K562 (cell line): ENCODE measurements at places on chromosomes 1 and 21. TPM values are rescaled to one million over a fixed set of nuclear protein-coding genes. Genes with fewer than 3 reads are reported as not detected.
A peak's percentile ranks its signal among the peaks of the same experiment; 100 is the strongest.

Gene ACTL8
- total RNA-seq = 2.1 and 2.7 TPM in 2 replicates

DNA sequence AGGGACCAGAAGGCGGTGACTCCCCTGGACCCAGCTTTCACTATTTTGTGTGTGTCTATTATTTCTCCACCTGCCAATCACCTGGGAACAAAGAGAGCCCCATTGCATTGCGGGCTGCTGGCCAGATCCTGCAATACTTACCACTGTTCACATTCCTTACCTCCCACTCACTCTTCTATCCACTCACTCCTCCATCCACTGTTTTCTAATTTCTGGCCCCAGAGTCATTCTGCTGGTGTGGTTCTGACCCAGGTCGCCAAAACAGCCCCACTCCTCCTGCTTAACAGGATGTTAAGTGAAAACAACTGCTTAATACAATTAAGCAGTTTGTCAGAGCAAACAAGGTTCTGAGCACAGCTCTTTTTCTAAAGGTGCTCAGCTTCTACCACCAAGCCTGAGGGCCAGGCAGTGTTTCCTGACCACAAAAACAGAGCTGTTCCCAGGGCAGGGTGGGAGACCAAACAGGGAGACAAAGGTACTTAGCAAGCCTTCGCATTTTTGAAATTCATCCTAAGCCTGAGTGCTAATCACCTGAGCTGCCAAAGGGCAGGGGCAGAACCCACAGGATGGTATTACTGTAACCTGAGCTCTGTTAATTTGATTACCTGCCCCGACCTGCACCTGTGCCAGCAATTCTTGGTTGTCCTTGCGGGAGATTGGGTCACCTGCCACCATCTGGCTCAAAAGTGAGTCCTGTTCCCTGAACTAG is 38.5 kb upstream of the EFCAB14 start:
- no peaks in the 10 kb centered on the region for H3K36me3 ChIP-seq
- H3K4me1 ChIP-seq = no peaks in the 10 kb centered on the region
- H3K4me3 ChIP-seq = no peak overlapping the region
- DNase-seq = no peak
- H3K27ac ChIP-seq = no peak overlapping the region

DNA sequence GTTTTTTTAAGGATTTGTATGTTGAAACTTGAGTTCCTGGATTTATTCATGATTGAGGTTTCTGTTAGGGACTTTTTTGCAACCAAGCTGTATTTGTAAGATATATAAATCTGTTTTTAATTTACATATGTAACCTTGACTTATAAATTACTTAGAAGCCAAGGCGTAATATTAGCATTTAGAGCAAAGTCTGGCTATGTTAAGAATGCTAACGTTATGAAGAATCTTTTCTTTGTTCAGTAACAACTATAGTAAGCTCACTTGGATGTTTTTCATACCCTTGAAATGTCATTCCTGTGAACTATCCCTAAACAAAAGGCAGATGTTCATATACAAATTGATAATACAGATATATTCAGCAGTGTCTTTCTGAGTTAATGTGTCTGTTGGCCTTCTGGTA is 155.3 kb downstream of the MAGI3 start:
- no peaks in the 10 kb centered on the region; the same call in 2 of the 3 replicates for H3K4me1 ChIP-seq
- H3K27me3 ChIP-seq = no peaks in the 10 kb centered on the region
- no peak overlapping the region for H3K27ac ChIP-seq
- H3K36me3 ChIP-seq = no peaks in the 10 kb centered on the region
- DNase-seq = no peak
- H3K4me3 ChIP-seq = no peak overlapping the region

DNA sequence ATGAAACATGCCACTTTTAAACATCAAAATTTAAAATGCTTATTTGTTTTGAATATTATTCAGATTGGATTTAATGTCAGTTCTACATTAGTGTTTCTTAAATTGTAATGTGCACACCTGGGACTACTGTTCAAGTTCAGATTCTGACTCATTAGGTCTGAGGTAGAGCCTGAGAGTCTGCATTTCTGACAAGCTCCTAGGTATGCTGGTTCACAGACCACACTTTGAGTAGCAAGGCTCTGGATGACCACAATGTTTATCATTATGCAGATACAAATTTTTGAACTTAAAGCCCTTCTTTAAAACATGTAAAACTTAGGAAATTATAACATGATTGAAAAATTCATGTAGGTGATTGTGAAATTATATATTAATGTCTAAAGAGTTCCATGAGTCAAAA is 40.2 kb downstream of the TTLL7 start:
- no peaks in the 10 kb centered on the region for H3K27me3 ChIP-seq
- DNase-seq = no peak
- no peaks in the 10 kb centered on the region for H3K36me3 ChIP-seq
- H3K4me1 ChIP-seq = no peaks in the 10 kb centered on the region

- H3K4me3 ChIP-seq = no peak overlapping the region
- peaks cover 21% of the 10 kb centered on the region for H3K36me3 ChIP-seq
- peak overlapping the region; percentile 12; the same call in 2 of the 3 replicates for H3K27ac ChIP-seq
Measured at GRCh38 chr1:207862241-207862787, 48.6 kb downstream of the CD34 start.

GRCh38 chr1:218068241-218068640 is 216.9 kb upstream of the RRP15 start:
- H3K27ac ChIP-seq = no peak overlapping the region
- no peaks in the 10 kb centered on the region for H3K4me1 ChIP-seq
- H3K4me3 ChIP-seq = no peak overlapping the region
- no peaks in the 10 kb centered on the region for H3K36me3 ChIP-seq
- DNase-seq = no peak

GRCh38 chr1:166840309-166841274 is 1.3 kb downstream of the POGK start:
- H3K27ac ChIP-seq = peak overlapping the region; percentile 51
- H3K36me3 ChIP-seq = peaks cover 49% of the 10 kb centered on the region
- H3K27me3 ChIP-seq = no peaks in the 10 kb centered on the region

DNA sequence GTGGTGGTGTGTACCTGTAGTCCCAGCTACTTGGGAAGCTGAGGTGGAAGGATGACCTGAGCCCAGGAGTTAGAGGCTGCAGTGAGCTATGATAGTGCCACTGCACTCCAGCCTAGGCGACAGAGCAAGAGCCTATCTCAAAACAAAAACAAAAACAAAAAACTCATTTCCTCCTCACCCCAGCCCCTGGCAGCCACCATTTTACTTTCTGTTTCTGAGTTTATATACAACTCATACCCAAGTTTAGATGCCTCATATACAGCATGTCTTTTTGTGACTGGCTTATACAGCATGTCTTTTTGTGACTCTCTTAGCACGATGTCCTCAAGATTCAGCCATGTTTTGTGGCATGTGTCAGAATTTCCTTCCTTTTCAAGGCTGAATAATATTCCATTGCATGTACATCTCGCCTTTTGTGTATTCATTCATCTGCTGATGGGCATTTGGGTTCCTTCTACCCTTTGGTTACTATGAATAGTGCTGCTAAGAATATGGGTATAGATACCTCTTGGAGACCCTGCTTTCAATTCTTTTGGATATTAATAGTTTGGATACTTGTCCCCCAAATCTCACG is 14.7 kb downstream of the COA7 start:
- peaks cover 41% of the 10 kb centered on the region for H3K36me3 ChIP-seq
- no peaks in the 10 kb centered on the region for H3K27me3 ChIP-seq
- H3K4me3 ChIP-seq = no peak overlapping the region
- H3K4me1 ChIP-seq = no peaks in the 10 kb centered on the region; the same call in 2 of the 3 replicates

DNA sequence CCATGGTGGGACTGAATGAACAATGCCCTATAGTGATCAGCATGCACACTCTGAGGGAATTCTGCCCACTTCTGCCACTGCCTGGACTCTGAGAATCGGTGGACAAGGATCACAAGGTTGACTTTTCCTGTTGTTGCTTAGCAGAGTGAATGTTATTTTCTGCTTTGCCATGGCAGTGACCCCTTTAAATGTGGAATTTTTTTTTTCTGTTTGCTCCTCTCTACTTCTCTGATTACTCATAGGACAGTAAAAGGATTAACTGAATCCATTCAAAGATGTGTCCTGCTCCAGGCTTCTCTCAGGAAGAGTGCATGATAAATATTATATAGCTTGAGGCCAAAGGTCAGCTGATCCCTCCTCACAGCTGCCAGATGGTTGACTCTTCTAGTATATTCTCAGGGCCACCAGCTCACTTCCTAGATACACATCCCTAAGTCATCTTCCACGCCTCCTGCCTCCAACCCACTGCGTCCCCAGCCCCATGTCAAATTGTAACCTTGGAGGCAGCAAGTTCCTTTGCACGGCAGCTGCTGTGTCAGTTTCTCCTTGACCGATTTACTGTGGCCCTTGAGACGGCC is 74.0 kb upstream of the RALGPS2 start:
- no peak for DNase-seq
- peaks cover under 1% of the 10 kb centered on the region; the same call in 1 of the 3 replicates for H3K27me3 ChIP-seq
- no peaks in the 10 kb centered on the region for H3K36me3 ChIP-seq
- H3K27ac ChIP-seq = no peak overlapping the region
- H3K4me3 ChIP-seq = no peak overlapping the region

DNA sequence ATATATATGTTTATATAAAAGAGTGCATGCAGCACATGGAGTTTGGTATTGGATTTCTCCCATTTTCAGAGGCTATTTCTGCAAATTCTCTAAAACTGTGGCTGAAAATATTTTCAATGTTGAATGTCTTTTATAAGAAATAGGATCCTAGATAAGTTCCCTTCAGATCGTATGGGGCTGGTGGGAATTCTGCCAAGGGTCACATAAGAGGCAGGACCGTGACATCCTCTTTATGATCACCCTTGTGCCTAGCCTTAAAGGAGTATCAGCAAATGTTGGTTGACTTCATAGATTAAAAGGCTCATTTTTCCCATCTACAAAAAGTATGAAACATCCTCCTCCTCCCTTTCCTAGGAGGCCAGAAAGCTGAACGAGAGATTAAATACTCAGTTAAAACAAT is 1.3 kb upstream of the IFNAR2 start:
- H3K4me1 ChIP-seq = peaks cover 29% of the 10 kb centered on the region
- no peak for DNase-seq

Gene SYT11
- 0.18 and 0.20 TPM in 2 replicates for total RNA-seq

DNA sequence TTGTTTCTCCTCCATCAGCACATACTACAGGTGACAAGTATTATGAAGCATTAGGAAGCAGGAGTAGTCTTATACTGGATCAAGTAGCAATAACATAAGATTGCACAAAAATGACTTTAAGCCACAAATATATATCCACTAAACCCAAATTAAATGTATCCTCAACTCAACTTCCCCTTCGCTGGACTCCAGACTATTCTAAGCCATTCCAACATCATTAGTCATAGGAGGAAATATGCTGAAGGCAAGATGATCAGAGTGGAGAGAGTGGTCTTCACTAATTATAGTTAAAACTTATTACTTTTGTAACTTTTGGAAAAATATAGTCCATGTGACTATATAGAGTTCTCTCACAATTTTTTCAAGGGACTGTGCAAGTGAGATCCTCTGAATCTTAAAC is 390.7 kb upstream of the ZP4 start:
- DNase-seq = no peak
- no peak overlapping the region for H3K4me3 ChIP-seq
- no peaks in the 10 kb centered on the region for H3K36me3 ChIP-seq
- no peaks in the 10 kb centered on the region for H3K27me3 ChIP-seq
- H3K4me1 ChIP-seq = no peaks in the 10 kb centered on the region

- no peak overlapping the region for H3K27ac ChIP-seq
- no peak overlapping the region for H3K4me3 ChIP-seq
- no peaks in the 10 kb centered on the region for H3K27me3 ChIP-seq
- DNase-seq = no peak
- no peaks in the 10 kb centered on the region for H3K4me1 ChIP-seq
Measured at GRCh38 chr1:173023343-173023742, 27.4 kb downstream of the TNFSF18 start.

- H3K27ac ChIP-seq = no peak overlapping the region
- H3K4me1 ChIP-seq = peaks cover 8% of the 10 kb centered on the region; the same call in 1 of the 3 replicates
- no peak for DNase-seq
- peaks cover 70% of the 10 kb centered on the region for H3K36me3 ChIP-seq
Measured at GRCh38 chr1:224375059-224375458, 18.4 kb downstream of the CNIH4 start.

DNA sequence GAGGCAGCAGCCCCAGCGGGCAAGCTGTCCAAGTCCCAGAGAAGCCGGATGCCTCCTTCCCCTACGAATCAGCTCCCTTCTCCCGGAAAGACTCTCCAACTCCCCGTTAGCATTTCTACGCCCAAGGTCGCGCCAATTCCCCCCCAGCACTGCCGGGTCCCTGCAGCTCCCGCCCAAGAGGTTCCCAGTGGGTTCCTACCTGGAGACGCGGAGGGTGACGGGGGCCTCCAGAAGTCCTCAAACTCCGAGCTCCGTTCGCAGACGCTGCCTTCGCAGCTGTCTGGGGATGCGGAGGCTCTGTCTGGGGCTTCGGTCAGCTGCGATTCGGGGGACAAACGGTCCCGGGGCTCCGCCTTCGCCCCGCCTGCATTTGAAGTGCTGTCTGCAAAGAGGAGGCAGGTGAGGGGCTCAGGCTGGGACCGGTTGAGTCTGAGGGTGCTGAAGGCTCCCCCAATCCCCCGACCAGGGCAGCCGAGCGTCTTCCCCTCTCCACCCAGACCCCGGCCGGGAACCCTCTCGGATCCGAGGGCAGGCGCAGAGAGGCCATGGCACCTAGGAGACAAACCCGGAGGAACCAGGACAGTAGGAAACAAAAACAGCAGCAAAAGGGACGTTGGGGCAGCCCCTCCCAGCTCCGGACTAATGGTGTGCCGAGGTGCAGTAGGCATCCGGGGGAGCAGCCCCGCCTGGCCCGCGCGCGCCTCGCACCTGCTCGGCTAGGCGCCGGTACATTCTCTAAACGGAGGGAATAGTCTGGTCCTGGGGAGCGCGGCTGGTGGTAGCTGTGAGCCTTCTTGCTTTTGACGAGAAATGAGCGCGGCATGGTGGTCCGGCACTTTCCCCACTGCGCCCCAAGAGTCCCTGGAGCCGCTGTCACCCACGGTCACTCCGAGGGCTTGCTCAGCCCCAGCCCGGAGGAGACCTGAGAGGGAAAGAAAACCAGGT is 3.8 kb downstream of the GFI1 start:
- no peaks in the 10 kb centered on the region for H3K36me3 ChIP-seq
- peaks cover 5% of the 10 kb centered on the region; the same call in 1 of the 3 replicates for H3K27me3 ChIP-seq
- no peak for DNase-seq
- H3K4me3 ChIP-seq = no peak overlapping the region
- H3K4me1 ChIP-seq = peaks cover 24% of the 10 kb centered on the region

- DNase-seq = no peak
- no peaks in the 10 kb centered on the region for H3K36me3 ChIP-seq
Measured at GRCh38 chr21:17548262-17548661, 35.4 kb downstream of the CXADR start.

DNA sequence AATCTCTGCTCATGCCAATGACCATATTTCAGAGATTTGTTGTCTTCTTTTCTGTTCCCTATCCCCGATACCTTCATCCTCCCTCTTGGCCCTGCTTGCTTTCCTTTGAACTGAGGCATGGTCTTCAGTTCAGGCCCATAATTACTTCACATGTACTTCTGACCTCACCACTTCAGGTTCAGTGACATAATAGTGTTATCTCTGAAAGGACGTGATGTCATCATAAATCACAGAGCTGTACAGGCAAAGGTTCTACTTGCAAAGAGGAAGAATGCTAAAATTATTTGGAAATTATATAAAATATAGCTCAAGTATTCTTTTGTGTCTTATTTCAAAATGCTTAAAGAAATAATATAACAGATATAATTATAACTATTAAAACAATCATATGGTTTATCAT is 230.3 kb upstream of the ESRRG start:
- no peaks in the 10 kb centered on the region for H3K27me3 ChIP-seq
- no peak overlapping the region for H3K27ac ChIP-seq
- no peaks in the 10 kb centered on the region for H3K4me1 ChIP-seq
- no peak for DNase-seq
- no peaks in the 10 kb centered on the region for H3K36me3 ChIP-seq

Gene VWA1
- 6.4 and 7.1 TPM in 2 replicates for total RNA-seq
